Skeletal muscle cell (primary cell): ENCODE measurements at places on chromosomes 5 and 9.

- DNase-seq = no peak
Measured at GRCh38 chr9:75937521-75938258, 47.2 kb downstream of the PCSK5 start.

- DNase-seq = no peak
Measured at GRCh38 chr5:158140120-158140731, 281.3 kb upstream of the CLINT1 start.

DNA sequence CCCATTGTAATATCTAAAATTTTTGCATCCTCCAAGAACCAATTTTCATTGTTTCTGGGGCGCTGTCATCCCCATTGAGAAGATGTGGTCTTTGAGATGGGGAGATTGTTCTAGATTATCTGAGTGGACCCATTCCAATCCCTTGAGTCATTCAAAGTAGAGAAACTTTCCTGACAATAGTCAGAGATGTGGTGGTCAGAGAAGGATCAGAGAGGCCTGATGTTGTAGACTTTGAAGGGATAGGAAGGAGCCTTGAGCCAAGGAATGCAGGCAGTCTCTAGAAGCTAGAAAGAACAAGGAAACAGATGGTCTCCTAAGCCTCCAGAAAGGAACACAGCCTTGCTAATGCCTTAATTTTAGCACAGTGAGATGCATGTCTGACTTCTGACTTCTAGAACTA is 80.4 kb downstream of the TEK start:
- DNase-seq = no peak

DNA sequence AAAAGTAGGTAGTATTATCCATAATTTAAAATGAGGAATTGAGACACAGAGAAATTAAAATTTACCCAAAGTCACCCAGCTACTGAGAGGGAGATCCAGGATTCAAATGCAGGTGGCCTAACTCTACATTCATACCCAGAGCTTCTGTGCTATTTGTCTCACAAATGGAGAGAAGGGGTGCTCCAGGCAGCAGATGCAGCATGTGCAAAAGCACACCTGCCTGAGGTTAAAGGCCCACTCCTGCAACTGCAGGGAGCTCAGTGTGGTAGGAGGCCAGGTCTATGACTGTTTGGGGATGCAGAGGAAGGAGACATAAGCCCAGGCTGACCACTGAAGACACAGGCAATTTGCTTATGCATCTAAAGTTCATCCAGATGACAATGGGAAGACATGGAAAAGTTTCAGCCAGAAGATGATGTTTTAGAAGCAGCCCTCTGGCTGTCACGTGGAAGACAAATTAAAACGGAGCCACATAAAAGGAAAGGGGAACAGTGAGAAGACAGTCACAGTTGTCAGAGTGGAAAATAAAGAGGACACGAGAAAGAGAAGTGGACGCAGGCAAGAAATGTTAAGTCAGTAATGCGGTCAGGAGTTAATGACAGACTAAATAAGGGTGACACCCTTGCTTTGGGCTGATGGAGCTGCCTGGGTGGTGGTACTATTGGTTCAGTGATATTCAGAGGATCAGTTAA is 214.7 kb downstream of the EBF1 start:
- no peak for DNase-seq

- no peak for DNase-seq
Measured at GRCh38 chr9:127388856-127389238, 8.1 kb upstream of the SLC2A8 start.

GRCh38 chr5:60346393-60346792 is 353.6 kb downstream of the DEPDC1B start:
- no peak for DNase-seq
